ENCODE measurements at places on chromosomes 12 and 14.

DNA sequence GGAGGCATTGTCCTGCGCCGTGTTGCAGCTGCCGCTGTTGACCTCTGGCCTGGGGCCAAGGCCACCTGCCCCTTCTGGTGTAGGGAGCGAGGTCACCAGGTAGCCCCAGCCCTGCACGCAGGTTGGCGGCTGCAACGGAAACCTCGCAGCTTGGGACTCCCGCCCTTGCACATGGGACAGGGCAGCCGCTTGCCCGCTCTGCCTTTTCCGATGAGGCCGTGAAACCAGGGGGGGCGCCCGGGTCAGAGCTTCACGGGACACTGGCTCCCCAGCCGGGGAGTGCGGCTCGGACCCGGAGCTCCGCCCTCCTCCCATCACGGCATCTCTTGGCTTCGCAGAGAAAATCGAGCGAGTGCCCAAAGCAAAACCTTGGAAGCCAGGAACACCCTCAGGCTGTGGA is 25.4 kb downstream of the DNAH10 start:
- no peak for DNase-seq

DNA sequence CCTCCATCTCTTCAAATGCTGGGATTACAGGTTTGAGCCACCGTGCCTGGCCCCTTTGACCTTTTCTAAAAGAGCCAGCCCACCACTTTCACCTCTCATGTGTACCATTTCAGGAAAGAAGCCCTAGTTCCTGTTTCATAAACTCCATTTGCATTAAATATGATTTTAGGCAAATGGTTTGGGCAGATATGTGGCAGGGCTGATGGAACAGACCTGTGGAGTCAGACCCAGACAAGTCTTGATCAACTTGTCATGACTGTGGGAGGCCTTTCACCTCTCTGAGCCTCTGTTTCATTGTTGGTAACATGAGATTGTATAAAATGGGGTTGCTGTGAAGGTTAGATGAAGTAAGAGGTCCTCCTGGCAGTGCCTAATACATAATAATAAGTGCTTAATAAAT is 5.2 kb upstream of the MAP3K9 start:
- DNase-seq: no peak

- DNase-seq: no peak
Observed at GRCh38 chr12:122081697-122082221, 3.2 kb downstream of the MLXIP start.

GRCh38 chr12:23813206-23813605 is 136.3 kb downstream of the SOX5 start:
- DNase-seq: no peak

DNA sequence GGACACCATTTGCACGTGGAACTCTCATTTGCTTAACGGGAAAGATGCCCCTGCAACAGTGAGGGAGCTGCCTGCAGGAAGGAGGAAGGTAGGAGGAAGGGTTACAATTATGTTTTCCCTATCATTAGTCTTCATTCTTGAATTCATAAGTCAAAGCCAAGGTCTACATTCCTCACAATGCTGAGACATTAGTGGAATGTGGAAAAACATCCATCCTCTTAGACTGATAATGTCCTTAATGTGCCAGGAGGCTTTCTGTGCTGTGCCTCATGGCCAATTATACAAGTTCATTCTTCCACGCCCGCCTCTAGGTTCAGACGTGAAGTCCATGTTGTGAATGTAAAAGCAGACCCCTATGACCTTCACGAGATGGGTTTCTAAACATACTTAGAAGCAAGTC is 1212.4 kb upstream of the TMEM132C start:
- no peak for DNase-seq

GRCh38 chr12:91225316-91225715 is 42.7 kb upstream of the DCN start:
- DNase-seq: no peak

DNA sequence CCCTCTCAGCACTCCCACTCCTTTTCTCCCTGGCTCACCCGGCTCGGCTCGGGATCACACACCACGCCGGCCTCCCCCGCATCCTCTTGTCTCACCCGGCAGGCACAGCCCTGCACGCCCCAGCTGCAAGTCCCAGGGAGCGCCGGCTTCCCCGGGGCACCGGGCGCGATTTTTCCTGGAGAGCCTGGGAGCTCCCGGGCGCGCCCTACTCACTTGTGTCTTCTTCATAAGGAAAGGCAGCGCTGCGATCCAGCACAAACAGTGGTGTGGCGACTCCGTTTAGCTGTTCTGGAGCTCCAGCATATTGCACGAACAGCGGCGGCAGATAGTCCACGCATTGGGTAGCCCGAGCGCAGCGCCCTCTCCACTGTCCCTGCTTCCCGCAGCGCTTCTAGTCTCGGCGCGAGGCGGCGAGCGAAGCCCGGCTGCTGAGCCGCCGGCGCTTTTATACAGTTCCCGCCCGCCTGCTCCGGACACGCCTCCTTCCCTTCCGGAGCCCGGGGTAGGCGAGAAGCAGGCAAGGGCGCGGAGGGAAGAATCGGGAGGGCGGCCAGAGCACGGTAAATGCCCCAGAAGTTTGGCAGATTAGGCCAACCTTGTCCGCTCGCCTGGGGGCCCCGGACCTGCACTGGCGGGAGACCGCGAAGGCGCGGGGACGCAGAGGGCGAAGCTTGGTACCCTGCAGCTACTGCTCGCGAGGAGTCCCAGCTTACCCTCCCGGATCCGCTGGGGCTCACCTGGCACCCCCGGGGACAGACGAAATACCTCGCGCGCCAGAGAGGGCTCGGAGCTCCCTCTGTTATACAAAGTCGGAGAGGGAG is at the start of gene KITLG:
Gene KITLG, minus strand, starts transcription at position 421 of the 821 bp plus-strand sequence. Its CDS starts 193 bp downstream, at position 228.
- no peak for DNase-seq

GRCh38 chr12:111529424-111530368 is 69.4 kb downstream of the ATXN2 start:
- peak; percentile 9 for DNase-seq

DNA sequence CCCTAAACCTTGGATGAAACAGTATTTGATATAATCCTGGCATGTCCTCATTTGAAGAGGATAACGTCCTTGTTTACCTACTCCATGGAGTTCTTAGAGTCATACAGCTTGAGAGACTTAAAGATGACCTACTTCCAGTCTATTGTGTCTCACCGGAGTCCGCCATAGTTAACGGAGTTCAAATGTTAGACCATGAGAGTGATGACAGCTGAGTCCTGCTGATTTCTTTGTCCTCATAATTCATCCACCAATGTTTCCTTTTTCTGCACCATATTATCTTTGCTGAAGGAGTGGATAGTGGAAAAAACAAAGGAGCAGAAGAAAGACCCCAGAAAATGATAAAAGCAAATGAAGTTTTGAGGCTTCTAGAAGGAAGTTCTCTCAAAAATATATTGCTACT is 75.8 kb upstream of the HIF1A start:
- no peak for DNase-seq

DNA sequence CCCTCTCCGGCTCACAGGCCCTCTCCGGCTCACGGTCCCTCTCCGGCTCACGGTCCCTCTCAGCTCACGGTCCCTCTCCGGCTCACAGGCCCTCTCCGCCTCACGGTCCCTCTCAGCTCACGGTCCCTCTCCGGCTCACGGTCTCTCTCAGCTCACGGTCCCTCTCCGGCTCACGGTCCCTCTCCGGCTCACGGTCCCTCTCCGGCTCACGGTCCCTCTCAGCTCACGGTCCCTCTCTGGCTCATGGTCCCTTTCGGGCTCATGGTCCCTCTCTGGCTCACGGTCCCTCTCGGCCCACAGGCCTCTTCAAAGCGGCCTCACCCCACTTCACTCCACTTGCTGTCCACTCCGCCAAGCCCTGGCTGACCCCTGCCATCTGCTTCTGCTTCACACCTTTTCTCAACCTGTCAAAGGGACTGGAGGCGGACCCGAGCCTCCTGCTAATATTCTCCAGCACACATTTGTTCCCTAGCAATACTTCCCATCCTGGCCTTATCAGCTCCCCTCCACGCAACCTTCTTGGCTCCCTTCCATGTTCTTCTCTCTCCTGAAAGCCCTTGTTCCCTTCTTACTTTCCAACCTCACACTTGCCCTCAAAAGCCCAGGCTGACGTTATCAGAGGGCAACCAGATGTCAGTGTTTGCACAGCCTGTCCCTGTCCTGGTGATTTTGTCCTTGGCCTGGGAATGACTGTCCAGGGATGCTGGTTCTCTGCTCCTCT is 176.7 kb downstream of the CALM1 start:
- no peak for DNase-seq

- DNase-seq: no peak
Observed at GRCh38 chr14:33068626-33069025, 129.9 kb downstream of the NPAS3 start.

DNA sequence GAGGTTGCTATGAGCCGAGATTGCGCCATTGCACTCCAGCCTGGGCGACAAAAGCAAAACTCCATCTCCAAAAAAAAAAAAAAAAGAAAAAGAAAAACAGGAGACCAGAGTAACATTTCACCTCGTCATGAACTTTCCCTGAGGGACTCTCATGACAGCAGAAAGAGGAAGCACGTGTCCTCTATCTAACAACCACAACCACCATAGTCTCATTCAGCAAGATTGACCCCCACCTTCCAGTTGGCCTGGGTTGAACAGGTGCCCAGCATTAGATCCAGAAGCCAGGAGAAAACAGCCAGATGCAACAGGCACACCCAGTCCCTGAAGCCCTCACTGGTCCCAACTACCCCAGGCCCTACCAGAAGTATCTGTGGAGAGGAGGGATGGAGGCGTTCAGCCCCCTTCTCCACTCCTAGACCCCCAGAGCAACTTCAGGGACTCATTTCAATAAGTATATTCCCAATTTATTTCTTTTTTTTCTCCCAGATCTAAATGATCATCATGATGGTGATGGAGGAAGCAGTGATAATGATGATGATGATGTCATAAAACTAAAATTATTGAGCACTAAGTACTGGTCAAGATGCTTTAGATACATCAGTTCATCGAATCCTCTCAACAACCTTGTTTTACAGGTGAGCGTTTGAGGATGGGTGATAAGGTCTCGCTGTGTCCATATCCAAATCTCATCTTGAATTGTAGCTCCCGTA is 235.0 kb downstream of the EFCAB11 start:
- no peak for DNase-seq

DNA sequence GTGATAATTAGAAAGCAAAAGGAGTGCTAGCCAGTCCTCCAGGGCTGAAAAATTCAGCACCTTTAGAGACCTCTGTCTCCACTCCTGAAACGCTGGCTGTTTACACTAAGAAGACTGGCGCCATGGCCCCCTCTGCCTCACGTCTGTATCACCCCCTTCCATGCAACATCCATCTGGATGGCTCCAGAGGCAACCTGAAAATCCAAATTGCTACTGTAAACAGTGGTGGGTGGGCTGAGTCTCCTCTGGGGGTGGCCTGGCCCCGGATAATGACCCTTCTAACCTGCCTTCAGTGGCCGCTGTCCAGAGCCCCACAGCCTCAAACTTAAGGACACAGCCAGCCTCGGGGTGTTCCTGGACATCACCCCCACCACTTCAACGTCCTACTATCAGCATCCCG is 1.4 kb downstream of the PRKD1 start:
- no peak for DNase-seq

DNA sequence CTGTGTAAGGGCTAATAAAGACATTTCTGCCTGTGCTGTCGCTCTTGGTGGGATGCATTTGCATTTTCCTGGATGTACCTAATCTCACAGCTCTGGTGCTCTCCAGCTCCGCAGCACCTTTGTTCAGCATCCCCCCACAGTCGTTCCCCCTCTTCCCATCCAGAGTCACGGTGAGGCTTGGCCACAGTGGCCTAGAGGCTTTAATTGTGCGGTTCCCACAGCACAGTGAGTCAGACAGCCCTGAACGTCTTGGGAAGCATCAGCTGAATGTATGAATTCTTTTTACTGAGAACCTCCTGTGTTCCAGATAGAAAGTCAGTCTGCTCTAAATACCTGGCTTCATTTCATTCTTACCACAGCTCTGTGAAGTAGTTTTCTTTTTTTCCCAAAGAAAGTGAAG is 28.7 kb downstream of the MLXIP start:
- DNase-seq: no peak

DNA sequence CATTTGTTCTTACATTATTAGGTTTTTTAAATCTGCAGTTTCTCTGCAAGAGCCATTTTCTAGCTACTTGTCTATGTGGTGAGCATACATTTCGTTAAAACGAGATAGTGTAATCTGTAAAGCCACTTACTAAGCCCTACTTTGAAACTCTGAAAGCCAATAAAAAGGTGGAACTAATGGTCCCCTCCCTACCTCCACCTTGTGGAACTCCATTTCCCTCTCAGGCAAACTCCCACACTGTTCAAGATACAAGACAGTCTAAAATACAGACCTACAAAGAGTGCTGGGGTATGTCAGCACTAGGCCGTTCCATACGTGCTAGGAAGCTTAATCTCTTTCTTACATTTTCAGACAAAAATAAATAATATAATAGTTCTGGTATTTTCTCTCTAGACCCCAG is 74.1 kb downstream of the DUSP6 start:
- DNase-seq: no peak
